ENCODE measurements at places on chromosomes 13 and 19. TPM values are rescaled to one million over a fixed set of nuclear protein-coding genes. Genes with fewer than 3 reads are reported as not detected.

KIR3DL1 gene
- total RNA-seq: not detected

RBM42 gene
- total RNA-seq: 43.3 TPM

RETN gene
- not detected for total RNA-seq

ATP1A3 gene
- not detected for total RNA-seq

ZNF541 gene
- 0.43 TPM for total RNA-seq

CYP4F8 gene
- total RNA-seq: not detected

TUBA3C gene
- not detected for total RNA-seq

APOE gene
- 3,946 TPM for total RNA-seq

SSC5D gene
- total RNA-seq: 0.04 TPM

BEST2 gene
- total RNA-seq: not detected

PSG6 gene
- not detected for total RNA-seq

DMAC2 gene
- 62.0 TPM for total RNA-seq

MYBPC2 gene
- 0.16 TPM for total RNA-seq

SHISA7 gene
- total RNA-seq: not detected

TYROBP gene
- 2.8 TPM for total RNA-seq

CFD gene
- 9.0 TPM for total RNA-seq

KLK4 gene
- not detected for total RNA-seq

FFAR3 gene
- total RNA-seq: 1.6 TPM

SPIB gene
- 2.8 TPM for total RNA-seq

CLEC17A gene
- not detected for total RNA-seq

LILRB3 gene
- total RNA-seq: 0.24 TPM

ACP7 gene
- total RNA-seq: 0.23 TPM

CIRBP gene
- 212 TPM for total RNA-seq

RASL11A gene
- total RNA-seq: 15.3 TPM

PCDH9 gene
- 16.2 TPM for total RNA-seq

SPTBN4 gene
- 0.67 TPM for total RNA-seq

EBI3 gene
- 5.9 TPM for total RNA-seq

RELB gene
- 8.5 TPM for total RNA-seq

SLC15A1 gene
- 18.7 TPM for total RNA-seq

KIR3DL2 gene
- total RNA-seq: not detected

FZR1 gene
- 18.1 TPM for total RNA-seq

SLC1A6 gene
- 8.1 TPM for total RNA-seq

CADM4 gene
- 24.4 TPM for total RNA-seq

C2CD4C gene
- 1.9 TPM for total RNA-seq

SOX1 gene
- not detected for total RNA-seq

ELF1 gene
- total RNA-seq: 94.6 TPM

CEACAM7 gene
- 6.3 TPM for total RNA-seq

VSTM1 gene
- total RNA-seq: not detected

COLGALT1 gene
- 61.3 TPM for total RNA-seq

RTBDN gene
- total RNA-seq: 0.32 TPM

NR1H2 gene
- 53.2 TPM for total RNA-seq

KASH5 gene
- total RNA-seq: not detected

IL12RB1 gene
- total RNA-seq: not detected

DLEU7 gene
- not detected for total RNA-seq

TNFSF9 gene
- total RNA-seq: 2.3 TPM

ICAM5 gene
- total RNA-seq: 0.23 TPM
